ENCODE measurements at places on chromosomes 7 and 10.

- DNase-seq: no peak
Measured at GRCh38 chr10:123911866-123912265, 20.3 kb upstream of the CPXM2 start.

GRCh38 chr10:78305311-78305710 lies 271.6 kb downstream of the RPS24 start:
- no peak for DNase-seq

GRCh38 chr7:97218767-97219166 lies 101.3 kb downstream of the SDHAF3 start:
- DNase-seq: no peak

- DNase-seq: no peak
Measured at GRCh38 chr10:60817398-60817805, 39.1 kb downstream of the CDK1 start.

- no peak for DNase-seq
Measured at GRCh38 chr10:22294694-22295093, 21.5 kb upstream of the COMMD3 start.

- DNase-seq: no peak
Measured at GRCh38 chr7:107530751-107531150, 33.0 kb downstream of the COG5 start.

- DNase-seq: peak; percentile 50
Measured at GRCh38 chr7:1741751-1742554, 71.9 kb downstream of the ELFN1 start.

DNA sequence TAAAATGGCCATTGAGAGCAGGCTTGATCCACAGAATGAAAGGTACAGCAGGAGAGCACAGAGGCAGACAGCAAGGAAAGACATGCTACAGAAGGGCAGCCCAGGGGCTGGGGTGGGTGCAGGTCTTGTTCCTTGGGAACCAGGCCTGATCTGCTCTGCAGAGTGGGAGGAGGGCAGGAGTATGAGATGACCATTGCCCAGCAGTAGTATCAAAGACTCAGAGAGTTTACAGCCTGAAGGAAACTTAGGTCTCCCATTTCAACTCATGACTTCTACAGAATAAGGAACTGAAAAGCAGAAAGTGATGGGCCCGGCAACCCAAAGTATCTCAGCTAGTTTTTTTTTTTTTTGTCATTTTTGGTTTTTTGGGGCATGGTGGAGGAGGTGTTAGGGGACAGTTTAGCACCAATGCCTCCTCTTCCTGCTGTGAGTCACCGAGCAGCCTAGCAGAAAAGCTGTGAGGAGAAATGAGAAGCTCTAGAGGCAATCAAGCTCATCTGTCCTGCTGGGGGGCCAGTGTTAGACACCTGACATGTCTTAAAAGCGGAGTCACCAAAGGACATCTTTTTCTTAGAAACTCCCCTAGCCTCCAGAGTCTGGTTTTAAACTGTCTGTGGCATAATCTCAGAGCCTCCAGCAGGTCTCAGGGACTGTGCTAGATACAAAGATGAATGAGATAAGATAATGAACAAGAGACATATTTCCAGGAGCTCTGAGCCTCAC lies 34.3 kb upstream of the HERPUD2 start:
- no peak for DNase-seq
